Fibroblast of skin of right biceps (primary cell): ENCODE measurements at places on chromosomes 1 and 21.

DNA sequence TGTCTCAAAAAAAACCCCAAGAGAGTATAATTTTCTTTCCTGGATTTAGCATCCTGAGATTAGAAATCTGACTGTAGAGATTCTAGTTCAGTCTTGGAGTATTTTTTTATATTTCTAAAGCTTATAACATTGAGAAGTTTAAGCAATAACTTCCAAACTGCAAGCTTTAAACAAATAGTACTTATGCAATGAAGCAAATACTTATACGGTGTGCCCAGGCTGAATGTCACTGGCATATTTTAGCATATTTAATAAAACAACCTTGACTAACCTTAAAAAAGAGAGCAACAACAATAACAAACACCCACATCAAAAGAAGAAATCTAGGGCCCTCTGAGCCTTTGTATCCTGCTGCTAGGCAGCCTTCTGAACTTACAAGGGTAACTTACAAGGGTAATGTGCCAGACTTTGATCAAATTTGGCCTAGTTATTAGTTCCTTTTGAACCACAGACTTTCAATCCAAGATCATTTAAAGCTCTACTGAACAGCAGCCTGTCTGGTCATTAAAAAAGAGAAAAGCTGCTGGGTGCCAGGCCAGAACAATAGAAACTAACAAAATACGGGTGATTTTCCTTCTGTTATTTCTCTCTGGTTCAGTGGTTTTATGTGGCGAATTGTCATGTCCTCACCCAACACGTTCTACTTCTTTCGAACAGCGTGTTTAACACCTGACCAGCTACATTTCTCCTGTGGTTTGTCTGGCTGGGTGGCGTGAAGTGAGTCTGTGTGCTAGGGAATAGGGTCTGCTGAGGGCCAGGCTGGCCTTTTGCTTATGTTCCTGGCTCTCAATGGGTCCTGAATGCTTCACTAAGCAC is 16.2 kb downstream of the MTOR start:
- no peak for DNase-seq

DNA sequence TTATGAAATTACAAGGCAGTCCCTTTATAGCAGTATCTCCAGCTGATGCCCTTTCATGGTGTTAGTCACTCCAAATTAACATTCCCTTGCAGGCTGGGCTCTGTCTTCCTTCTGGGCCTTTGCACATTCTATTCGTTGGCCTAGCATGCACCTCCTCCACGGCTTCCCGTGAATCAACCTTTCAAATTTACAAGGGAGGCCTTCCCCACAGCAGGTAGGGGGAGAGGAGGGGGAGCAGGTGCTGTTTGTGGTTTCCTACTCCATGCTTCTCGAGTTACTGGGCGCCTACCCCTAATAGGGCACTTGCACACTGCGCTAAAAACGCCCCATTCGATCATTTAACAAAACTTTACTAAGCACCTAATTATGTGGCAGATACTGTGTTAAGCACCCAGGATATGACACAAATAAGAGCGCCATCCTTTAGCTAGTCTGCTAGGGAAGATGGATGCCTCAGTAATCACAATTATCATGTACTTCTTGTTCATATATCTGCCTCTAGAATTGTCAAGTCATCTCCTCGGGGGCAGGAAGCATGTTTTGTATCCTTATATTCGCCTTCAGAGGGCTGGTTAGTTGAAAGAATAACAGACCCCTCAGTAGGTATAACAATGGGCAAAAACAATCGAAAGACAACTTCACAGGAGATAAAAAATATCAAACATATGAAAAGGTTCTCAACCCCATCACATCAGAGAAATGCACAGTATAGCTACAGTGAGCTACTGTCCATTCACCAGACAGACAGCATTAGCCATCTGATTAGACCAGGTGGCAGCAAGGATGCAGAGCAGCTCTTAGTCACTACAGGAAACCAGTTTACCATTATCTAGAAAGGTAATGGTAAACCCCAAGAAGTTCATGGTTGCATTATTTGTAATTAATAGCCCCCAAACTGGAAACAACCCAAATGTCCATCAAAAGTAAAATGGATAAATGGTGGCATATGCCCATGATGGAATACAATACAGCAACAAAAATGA is 1.7 kb upstream of the ADAR start:
- DNase-seq = peak; percentile 61

DNA sequence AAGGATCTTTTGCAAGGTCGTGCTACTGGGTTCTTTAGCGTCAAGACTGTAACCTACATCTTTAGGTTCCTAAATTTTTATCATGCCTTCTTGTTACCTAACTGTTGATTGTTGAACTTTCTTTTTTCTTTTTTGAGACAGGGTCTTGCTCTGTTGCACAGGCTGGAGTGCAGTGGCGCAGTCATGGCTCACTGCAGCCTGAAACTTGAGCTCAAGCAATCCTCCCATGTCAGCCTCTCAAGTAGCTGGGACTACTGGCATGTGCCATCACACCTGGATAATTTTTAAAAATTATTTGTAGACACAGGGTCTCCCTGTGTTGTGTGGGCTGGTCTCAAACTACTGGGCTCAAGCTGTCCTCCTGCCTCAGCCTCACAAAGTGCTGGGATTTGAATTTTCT is 52.9 kb downstream of the NFIA start:
- no peak for DNase-seq

DNA sequence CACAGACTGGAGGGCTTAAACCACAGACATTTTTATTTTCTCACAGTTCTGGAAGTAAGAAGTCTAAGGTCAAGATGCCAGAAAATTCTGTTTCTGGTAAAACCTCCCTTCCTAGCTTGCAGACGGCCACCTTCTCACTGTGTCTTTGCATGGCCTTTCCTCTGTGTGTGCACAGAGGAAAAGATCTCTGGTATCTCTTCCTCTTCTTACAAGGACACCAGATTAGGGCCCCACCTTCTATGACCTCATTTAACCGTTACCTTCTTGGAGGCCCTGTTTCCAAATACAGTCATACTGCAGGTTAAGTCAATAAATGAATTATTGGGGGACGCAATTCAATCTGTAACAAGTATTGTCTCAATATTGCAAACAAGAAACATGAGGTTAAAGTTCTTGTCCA is 63.0 kb upstream of the PRDX6 start:
- no peak for DNase-seq

DNA sequence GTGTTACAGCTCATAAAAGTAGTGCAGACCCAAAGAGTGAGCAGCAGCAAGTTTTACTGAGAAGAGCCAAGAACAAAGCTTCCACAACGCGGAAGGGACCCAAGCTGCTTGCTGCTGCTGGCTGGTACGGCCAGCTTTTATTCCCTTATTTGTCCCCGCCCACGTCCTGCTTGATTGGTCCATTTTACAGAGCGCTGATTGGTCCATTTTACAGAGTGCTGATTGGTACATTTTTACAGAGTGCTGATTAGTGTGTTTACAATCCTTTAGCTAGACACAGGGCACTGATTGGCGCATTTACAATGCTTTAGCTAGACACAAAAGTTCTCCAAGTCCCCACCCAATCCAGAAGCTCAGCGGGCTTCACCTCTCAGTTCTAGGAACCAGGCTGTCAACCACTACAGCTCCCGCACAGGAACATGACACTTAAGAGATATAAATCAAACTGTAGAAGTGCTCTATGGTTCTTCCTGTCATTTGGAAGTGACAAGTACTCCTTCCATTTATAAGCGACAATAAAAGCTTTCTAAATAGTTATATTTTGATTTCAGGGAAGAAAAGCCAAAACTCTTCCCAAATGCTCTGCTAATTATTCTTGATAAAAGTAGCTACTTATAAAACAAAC is 28.5 kb downstream of the RNF115 start:
- DNase-seq = no peak

GRCh38 chr1:60903591-60903990 is 178.8 kb upstream of the NFIA start:
- DNase-seq = no peak

- no peak for DNase-seq
These were observed 440.0 kb downstream of the MATN1 start for GRCh38 chr1:30283199-30283962.

GRCh38 chr1:24186031-24186710 is 918 bp downstream of the IFNLR1 start:
- DNase-seq = no peak

- DNase-seq = no peak
These were observed 6.7 kb upstream of the SAMD11 start for GRCh38 chr1:917076-917459.

DNA sequence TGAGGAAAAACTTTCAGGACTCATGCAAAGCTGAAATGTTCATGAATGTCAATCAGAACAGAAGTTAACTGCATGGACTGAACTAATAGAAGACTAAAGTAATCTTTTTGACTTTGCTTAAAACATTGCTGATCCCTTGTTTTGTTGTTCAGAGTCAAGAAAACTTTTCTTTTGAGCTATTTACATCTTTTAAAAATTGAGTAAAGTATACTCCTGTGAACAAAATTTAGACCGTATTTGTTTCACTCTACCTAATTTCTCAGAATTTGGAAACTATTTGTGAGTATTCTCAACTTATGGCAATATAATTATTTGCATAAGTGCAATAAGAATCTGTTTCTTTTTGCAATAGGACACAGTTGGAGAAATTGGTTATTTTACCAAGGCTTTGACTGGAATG is 41.1 kb downstream of the INPP5B start:
- DNase-seq = no peak

GRCh38 chr1:210332719-210333398 is 4.2 kb downstream of the HHAT start:
- no peak for DNase-seq

DNA sequence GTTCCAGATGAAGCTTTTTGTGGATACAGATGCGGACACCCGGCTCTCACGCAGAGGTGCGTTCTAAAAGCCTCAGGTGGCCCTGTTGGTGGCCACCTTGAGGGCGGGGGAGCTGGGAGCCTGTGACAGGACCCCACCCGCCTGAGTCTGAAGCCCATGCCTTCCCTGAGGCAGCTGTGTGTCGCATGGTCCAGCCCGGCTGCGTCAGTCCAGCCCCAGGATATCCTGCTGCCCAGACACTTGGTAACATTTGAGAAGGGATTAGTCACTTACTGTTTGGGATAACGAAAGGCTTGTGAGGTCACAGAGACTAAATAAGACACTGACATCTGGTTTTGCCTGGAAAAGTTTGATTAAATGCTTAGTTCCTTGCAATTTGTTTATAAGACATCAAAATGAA is 68.9 kb downstream of the UCK2 start:
- peak; percentile 87 for DNase-seq

DNA sequence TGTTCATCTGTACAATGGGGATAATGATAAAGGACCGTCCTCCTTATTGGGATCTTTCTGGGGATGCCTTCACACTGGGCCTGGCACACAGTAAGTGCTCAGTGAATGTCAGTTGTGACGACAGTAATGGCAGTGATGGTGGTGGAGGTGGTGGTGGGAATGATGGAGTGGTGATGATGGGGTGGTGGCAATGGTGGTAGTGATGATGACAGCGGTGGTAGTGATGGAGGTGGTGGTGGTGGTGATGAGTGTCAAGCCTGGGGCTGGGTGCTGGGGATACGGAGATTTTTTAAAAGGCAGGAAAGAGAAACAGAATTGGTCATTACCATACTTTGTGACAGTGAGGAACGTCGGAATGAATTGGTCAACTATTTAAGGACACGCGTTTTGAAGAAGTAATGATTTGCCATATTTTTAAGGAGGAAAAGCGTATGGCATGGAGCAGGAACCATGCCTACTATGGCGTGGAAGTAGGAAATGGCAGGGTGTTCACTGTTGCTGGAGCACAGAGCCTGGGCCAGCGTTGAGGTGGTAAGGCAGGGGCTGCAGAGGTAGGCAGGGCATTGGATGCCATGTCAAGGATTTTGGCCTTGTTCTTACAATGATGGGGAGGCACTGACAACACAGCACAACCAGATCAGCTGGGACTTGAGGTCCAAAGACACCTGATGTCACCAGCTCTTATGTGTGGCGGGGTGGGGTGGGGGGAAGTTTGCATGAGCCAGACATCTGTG is 128.7 kb downstream of the ACTL8 start:
- DNase-seq = no peak

DNA sequence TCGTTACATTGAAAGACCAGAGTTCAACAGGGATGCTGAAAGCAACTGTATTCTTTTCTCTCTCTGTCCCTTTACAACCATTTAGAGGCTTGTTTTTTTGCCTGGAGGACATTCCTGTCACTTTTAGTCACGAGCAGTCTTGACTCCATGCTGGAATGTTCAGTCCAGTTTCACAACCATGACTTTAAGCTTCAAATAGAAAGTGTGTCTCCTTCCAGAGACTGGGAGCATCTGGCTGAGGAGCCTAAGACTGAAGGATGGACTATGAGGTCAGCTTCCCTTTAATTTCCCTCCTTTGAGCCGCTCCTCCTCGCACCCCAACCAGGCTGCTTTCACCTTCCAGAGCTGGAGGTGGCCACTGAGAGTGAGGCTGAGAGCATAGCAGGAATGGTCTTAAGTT is 10.5 kb upstream of the RYR2 start:
- no peak for DNase-seq

DNA sequence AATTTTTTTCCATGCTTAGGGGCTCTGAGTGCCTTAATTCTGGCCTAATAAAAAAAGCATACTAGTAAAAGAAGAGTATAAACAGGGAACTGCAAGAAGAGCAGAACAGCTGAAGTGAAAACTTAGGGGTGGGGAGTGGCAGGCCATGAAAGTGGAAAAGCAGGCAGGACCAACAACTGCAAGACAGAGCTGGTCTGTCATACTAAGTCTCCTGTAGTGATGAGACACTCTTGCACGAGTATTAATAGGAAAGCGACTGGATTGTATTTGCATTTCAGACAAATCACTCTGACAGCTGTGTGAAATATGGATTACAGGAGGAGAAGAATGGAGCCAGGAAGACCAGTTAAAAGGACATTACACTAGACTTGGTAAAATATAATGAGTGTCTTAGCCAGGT is 449.9 kb downstream of the NUF2 start:
- DNase-seq = no peak

GRCh38 chr1:49408346-49408745 is 615.4 kb downstream of the AGBL4 start:
- no peak for DNase-seq

DNA sequence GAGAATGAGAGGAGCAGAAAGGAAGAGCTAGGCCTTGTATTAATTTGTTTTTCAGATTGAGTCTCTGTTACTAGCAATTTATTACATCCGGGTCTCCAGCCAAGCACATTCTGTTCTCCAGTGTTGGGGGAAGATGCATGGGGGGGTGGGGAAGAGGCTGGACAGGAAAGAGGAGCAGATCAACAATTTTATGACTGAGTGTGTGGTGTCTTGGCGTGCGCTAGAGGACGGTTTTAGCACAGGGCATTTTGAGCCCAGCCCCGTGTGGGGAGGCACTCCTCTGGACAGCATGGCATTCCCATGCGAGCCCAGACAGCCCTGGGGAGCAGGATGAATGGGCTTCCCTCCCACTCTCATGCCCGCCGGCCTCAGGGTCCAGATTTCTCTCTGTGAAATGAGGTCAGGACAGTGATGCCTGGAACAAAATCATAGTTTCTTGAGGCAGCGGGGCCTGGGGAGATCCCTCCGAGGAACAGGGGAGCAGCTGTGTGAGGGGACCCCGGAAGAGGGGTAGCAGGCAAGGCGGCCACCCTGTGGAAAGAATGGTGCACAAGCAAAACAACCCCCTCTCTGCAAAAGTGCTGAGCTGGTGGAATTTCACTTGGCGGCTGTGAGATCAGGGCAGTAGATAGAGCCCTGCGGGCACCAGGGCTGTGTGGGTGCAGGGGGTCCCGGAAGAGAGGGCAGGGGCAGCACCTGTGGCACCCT is 16.3 kb downstream of the SOX13 start:
- peak; percentile 48 for DNase-seq
